Stimulated activated CD8-positive, alpha-beta memory T cell treated with anti-CD3 and anti-CD28 coated beads, Interleukin-7, amount 100 ng/mL, for 48 hours (primary cell): ENCODE measurements at places on chromosomes 11 and 22.

DNA sequence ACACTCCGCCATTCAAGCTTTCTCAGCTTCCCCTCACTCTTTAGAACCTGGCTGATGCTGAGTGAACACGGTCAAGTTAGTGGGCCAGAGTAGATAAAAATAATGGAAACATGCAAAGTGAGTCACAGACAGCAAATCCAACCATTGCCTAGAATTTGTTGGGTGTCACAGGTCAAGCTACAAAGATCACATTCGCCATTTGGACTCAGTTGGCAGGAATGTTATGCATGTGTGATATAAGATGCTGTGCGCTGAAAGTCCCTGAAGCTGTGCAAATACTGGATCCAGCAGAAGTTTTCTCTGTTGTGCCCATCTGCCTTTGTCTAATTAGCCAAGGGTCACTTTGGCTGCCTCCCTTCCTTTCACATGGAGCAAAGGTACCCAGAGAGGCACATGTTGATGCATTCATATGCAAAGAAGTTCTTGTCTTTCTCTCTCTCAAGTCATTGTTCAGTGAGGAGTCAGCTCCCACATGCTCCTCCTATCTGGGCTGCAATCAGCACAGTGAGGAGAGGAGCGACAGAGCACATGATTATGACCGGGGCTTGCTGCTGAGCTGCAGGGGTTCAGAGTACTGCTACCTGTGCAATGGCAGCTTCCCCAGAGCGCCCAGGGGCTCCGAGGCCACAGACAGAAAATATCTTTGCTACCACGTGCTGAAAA is 39.7 kb downstream of the FLI1 start:
- no peak for DNase-seq

- no peak for DNase-seq
Observed at GRCh38 chr11:111727431-111727830, 38.8 kb downstream of the PPP2R1B start.

DNA sequence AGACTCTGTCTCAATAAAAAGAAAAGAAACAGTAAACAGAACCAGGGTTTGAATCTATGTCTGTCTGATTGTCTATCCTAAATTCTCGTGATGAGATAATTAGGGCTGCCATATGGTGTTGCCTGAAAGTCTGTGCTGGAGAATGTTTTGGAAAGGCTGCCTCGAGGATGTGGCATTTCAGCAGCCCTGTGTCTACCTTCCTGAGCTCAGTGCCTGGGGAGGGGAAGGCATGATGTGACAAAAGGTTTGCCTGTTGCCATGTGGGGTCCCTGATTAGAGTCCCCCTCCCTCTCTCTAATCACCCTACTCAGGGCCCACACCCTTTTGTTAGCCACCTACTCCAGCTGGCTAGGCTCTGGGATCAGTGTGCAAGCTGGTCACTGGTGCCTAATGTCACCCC is 15.2 kb downstream of the CD82 start:
- no peak for DNase-seq

DNA sequence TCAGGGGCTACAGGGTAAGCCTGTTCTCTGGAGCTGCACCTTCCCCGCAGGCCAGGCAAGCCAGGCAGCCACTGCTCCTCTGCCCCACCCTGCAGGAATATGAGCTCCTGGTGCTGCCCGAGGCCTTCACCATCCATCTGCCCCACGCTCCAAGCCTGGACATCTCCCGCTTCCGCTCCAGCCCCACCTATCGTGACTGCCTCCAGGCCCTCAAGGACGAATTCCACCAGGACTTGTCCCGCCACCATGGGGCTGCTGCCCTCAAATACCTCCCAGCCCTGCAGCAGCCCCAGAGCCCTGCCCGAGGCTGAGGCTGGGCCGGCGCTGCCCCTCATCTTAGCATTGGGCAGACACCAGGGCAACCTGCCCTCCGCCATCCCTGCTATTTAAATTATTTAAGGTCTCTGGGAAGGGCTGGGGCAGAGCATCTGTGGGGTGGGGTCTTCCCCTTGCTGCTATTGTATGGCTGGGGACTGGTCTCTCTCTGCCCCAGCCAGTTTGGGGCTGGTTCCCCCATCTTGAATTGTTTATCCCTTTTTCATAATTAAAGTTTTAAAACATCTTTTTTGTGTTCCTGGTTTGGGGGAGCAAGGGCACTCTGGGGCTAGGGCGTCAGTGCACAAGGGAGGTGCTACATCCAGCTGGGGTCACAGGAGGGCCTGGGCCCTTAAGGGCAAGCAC is 6.2 kb downstream of the LARGE2 start:
- no peak for DNase-seq

- DNase-seq: no peak
Observed at GRCh38 chr11:119791701-119792151, 62.7 kb upstream of the NECTIN1 start.

DNA sequence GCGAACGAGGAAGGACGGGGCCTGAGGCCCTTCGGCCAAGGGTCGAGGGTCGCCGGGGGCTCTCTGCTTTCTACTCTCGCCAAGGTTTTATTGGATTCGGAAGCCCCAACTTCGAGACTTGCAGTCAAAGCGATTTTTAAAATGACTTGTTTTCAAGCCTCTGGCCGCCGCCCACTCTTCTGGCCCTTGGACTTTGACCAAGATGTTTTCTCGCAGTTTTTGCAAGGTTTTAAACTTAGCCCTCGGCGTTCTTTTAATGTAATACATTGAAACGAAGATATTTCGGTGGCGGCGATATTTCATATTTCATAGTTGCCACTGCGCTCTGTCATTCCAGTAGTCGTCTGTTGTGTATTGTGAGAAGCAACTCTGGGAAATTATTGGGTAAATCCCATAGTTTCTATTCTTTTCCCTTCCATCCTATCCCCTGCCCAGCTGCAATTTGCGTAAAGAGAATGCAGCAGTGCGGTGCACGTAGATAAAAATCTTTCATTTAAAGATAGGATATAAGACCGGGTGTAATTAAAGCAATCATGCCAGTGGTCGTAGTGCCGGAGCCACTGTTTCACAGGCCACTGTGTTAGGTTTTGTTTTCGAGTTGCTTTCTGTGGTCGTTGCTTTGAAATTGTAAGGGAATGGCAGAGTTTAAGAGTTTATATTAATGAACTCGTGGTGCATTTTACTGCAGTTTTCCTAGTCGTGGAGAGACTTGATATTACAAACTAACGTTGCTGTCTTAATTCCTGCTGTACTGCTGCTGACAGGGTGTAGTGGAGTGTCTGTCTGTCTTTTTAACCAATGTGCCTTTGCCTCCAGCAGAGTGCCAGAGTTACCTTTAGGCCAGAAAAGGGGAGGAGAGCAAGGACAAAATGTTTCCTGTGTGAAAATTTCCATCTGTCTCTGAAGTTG is 702 bp downstream of the BIRC2 start:
- no peak for DNase-seq

DNA sequence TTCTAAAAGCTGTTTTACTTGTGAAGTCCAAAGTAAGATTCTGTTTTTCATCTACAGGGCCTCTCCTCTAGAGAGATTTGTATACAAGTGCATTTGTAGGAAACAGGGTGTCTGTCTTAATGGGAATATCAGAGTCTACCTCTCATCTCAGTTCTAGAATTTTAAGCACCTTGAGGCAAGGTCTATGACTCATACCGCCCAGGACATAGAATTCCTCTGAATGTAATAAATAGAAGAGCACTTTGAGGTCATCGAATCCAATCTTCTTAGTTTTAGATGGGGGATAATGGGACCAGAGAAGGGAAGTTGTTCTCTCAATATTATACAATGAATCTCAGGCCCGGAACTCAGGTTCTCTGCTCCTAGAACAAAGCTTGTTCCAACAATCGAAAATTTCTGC is 101.8 kb upstream of the TIMP3 start:
- DNase-seq: no peak

DNA sequence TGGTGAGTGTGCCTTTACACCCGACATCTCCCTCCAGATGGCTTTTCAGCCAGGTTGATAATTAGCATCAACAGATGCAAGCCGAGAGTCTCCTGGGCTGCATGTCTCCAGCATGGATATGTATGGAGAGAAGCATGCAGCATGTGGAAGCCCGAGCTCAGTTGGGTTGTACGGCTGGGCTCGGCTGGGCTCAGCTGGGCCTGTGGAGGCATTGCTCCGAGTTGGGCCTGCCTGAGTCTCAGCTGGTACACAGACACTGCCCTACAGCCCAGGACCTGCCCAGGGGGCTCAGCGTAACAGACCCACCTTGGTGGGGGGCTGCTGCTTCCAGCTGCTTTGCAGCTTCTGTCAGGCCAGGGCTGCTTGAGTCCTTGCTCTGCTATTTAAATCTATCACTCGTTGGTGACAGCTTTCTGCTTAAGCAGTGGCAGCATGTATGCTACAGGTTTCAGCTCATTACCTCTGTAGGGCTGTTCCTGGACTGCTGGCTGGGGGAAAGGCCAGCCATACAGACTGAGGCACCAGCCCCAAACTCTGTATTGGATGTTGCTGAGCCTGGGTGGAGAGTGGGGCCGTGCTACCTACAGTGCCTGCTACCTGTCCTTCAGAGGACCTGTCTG is 115.5 kb downstream of the TEAD1 start:
- no peak for DNase-seq

DNA sequence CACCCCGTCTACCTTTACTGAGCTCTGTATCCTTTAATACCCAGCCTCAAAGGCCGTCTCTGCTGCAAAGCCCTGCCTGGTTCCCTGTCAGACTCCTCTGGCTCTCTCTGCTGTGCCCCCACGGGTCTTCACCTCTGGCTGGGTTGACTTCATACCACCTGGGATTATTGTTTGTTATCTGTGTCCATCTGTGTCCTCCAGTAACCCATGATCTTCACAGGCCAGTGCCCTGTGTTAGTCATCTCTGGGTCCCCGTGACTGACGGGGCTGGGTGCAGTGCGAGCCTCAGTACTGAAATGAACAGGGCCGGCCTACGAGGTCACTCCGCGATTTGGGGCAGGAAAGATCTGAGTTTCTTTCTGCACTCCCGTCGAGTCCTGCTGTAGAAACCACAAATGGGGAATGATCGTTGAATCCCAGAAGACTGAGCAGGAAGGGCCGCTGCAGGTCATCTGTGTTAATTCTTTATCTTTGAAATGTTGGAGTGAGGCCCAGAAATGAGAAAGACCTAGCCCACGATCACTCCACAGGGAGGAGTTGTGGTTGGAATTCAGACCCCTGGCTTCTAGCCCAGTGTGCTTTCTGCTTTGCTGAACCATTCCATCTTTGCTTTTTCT is 12.3 kb upstream of the TUB start:
- no peak for DNase-seq

- DNase-seq: no peak
Observed at GRCh38 chr11:14315130-14315529, 43.9 kb downstream of the RRAS2 start.

- DNase-seq: no peak
Observed at GRCh38 chr11:119342023-119342300, 1.3 kb upstream of the C1QTNF5 start.

GRCh38 chr11:44938066-44938691 is 12.5 kb downstream of the TP53I11 start:
- DNase-seq: no peak

GRCh38 chr22:29037340-29037932 is 24.2 kb downstream of the C22orf31 start:
- no peak for DNase-seq

DNA sequence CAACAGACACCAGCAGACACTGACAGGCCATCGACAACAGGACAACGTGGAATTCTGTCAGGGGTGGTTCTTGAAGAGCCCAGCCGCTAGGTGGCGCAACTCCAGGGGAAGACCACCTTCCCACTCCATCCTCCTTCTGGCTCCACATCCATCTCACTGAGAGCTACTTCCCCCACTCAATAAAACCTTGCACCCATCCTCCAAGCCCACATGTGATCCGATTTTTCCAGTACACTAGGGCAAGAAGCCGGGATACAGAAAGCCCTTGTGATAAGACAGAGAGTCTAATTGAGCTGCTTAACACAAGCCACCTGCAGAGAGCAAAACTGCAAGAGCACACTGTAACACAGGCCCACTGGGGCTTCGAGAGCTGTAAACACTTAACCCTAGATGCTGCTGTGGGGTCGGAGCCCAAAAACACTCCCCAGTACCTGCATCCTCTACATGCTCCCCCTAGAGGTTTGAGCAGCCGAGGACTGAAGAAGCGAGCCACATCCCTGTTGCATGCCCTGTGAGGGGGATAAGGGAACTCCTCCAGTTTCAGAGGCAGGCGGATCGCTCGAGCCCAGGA is 11.5 kb upstream of the RAB39A start:
- no peak for DNase-seq

DNA sequence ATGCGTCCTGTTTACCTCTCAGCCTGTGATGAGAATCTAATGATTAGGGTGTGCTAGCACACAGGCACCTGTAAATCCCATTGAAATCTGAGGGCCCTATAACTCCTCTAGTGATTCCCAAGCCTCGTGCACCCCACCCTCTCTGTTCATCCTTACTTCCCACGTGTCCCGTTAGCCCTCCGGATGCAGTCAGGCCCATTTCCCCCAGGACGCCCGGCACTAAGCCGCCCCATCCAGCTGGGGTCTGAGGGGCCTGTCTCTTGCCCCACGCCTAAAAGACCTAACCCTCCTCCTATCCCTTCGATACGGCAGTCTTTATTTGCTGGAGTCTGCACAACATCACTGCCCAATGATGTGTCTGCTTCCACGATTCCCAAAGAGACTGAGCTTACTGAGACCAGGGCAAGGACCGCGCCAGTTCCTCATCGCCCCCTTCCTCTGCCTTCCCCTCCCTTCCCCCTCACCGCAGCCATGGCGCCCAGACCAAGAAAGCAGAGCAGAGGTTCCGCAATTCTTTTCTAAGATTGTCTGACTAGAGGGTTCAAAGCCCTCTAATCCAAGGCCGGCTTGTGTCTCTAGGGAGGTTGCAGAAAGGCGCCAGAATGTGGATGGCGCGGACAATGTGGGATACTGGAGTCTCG is 1.1 kb upstream of the FADS2 start:
- no peak for DNase-seq

- DNase-seq: no peak
Observed at GRCh38 chr11:61593151-61593550, 12.3 kb upstream of the SYT7 start.

DNA sequence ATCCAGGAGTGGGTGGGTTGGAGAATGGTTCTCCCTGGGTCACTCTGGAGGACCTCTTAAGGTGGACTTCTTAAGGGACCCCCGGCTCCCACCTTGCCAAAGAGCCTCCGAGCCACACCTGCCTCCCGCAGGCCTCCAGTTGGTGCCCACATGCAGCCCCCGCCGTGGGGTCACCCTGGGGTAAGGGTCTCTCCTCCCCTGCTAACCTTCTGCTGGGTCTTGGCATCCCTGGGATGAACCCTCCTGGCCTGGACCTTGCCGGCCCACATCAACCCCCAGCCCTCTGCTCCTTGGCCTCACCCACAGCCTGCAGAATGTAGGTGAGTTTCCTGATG is 12.5 kb upstream of the MUC6 start:
- no peak for DNase-seq

- DNase-seq: no peak
Observed at GRCh38 chr22:47380692-47381091, 618.2 kb downstream of the TBC1D22A start.

- DNase-seq: no peak
Observed at GRCh38 chr11:100031973-100032372, 655.1 kb upstream of the ARHGAP42 start.
